ENCODE measurements at places on chromosomes 13 and 19.

DNA sequence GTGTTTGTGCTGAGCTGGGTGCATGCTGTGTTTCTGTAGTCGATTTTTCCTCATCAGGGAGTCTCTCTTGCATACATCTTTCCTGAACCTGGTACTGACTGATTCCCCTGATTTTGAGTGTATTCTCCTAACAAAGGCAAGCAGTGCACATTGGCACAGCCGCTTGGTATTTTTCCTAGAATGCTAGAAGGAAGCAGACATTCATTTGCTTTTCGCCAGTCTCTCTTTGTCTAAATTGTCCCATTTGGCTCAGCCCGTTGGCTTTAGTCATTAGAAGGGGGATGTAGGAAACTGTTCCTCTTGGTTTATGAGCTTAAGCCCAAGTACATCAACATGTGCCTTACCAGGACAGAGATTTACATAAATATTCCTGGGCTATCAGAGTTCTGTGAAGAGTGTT, 266.1 kb upstream of the TMTC4 start:
- no peak for DNase-seq

DNA sequence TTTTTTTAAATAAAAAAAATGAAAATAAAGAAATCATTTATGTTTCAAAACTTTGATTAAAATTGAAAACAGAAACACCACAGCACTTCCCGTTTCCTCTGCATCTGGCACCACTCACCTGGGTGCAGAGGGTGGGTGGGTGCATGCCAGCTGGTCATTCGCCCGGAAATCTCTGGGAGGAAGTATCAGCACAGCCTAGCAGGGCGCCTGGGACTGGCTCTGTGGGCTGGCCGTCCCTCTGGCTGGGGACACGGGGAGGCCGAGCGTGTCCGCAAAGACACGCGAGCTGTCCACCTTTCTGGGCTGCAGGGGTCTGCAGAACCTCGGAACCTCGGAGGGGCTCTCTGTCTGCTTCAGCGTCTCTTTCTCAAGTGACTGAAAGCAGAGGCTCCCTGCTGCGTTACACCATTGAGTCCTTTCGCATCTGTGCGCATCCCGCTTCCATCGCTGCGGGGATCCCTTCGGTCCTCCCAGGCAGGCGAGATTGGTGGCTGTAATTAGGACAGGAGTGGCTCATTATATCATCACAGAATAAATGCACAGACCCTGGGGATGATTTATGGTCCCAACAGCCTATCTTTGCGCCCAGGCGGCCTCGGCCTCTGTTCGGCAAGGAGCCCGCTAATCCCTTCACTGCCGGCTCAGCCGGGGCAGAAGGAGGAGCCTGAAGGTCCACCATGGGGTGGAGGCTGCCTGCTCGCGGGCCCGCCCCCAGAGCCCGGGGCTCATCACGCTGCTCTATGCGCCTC, 17.2 kb downstream of the CRTC1 start:
- DNase-seq, result no peak

DNA sequence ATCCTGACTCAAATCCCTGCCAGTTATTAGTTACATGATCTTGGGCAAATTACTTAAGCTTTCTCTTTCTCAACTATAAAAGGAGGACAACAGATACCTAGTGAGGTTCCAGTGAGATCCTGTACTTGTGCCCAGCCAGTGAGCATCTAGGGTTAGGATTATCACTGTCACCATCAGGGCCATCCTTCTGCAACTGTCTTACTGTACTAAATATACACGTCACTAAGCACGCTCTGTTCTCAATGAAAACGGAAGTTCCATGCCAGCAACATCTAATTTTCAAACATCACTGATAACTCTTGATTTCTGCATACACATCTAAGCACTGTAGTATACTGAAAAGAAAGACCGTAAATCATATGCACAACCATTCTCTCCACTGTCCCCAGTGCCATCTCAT, 70.0 kb downstream of the FOXO1 start:
- no peak for DNase-seq

GRCh38 chr13:110151462-110151861, 155.5 kb downstream of the COL4A1 start:
- no peak for DNase-seq

DNA sequence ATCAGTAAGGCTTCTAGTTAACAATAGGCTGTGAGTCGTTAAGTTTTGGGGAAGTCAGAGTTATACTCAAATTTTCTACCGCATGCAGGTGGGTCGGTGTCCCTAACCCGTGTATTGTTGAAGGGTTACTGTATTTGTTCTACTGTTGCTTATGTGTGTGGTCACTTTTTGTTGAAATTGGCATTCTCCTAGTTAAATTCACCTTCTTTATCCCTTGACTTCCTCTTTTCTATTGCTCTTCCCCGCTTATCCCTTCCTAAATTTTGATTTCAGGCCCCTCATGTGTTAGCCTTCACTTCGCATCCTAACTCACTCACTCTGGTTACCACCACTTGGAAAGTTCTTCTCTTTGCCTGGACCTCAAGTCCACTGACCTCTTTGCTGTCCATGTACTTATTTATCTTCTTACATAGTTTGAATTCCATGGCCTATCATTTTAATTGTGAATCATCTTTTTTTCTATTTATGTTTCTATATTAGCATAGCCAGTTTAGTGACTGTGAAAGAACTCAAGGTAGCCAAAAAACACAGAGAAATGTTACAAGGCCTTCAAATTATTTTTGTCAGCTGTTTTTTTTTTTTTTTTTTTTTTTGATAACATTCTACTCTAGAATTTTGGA, 52.9 kb downstream of the NDFIP2 start:
- no peak for DNase-seq

DNA sequence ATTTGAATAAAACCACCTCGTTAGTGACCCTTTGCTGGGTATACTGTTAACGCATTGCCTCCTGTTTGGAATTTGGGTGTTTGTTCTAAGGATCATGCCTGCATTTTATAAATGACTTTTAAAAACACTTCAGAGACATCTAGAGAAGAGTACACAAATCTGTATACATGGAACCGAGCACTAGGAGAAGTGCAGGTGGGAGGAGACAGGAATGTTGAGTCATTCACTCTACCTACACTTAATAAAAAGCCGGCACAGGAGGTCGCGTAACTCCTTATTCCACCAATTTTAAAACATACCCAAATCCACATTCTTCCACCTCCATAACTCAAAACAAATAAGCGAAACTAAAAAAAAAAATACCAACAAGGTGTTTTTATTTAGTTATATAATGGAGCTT, 48.6 kb downstream of the FGF9 start:
- no peak for DNase-seq

DNA sequence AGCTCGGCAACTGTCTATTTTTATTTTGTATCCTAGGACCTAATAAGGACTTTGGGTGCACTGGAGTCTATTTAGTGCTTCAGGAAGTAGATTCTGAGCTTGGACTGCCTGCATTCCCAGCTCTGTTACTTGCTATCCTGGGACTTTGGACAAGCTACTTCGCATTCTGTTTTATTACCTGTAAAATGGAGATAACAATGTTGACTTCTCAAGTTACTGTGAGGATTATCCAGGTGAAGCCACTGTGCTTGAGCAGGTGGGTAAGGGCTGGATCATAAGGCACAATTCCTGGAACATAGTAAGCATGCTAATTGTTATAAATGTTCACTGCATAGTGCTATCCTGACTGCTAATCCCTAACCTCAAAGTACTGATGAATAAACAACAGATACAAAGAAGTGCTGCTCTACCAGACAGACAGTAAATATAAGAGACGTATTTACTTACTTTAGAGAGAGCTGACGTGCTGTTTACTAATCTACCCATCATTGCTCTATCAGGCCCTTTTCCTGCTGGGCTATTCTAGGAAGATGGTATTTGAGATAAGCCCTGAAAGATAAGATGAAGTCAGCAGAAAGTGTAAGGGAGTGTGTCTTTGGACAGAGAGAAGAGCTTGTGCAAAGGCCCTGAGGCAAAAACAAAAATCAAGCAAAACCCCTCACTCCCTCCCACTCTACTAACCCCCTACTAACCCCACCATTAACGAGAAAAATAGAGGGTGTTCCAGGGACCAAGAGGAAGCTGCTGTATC, 50.8 kb upstream of the FLT1 start:
- no peak for DNase-seq

GRCh38 chr13:24223341-24224231, 63.1 kb downstream of the SPATA13 start:
- DNase-seq, result no peak

GRCh38 chr19:48487948-48488347, 18.8 kb downstream of the CYTH2 start:
- no peak for DNase-seq

DNA sequence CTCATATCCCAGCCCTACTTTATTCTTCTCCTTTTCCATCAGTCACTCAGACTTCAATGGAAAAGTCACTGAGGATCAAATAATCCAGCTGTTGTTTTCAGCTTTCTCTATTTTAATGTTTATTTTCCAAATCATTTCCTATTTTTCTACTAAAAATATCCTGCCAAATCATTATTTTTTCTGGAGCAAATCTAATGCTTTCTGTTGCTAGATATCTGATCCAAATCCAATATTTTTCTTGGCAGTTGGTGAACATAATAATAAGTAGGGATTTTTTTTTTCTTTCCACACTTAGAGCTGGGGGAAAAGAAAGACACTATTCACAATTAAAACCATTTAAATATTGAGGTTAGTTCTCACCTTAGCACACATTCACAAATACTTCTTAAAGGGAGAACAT, 656.1 kb downstream of the DACH1 start:
- no peak for DNase-seq

- DNase-seq, result no peak
These were observed 94.3 kb downstream of the FAM216B start for GRCh38 chr13:42875475-42876269.

- DNase-seq, result no peak
These were observed 5.6 kb upstream of the SLAIN1 start for GRCh38 chr13:77691871-77692270.

DNA sequence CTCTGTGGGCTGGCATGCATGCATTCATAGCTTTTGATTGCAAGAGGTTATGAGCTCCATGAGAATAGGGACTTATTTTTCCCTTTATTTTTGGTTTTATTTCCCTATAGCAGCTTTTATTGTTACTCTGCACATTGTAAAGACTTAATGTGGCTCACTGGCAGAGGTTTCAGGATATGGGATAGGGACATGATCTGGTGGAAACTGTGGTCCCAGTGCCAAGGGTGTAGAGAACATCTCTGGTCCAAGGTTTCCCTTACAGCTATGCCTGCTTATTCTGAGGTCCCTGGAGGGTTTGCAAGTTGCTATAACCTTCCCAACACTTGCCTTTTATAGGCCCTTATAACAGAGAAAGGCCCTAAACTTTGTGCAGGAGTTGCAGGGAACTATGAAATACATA, 33.6 kb downstream of the LMO7 start:
- no peak for DNase-seq

DNA sequence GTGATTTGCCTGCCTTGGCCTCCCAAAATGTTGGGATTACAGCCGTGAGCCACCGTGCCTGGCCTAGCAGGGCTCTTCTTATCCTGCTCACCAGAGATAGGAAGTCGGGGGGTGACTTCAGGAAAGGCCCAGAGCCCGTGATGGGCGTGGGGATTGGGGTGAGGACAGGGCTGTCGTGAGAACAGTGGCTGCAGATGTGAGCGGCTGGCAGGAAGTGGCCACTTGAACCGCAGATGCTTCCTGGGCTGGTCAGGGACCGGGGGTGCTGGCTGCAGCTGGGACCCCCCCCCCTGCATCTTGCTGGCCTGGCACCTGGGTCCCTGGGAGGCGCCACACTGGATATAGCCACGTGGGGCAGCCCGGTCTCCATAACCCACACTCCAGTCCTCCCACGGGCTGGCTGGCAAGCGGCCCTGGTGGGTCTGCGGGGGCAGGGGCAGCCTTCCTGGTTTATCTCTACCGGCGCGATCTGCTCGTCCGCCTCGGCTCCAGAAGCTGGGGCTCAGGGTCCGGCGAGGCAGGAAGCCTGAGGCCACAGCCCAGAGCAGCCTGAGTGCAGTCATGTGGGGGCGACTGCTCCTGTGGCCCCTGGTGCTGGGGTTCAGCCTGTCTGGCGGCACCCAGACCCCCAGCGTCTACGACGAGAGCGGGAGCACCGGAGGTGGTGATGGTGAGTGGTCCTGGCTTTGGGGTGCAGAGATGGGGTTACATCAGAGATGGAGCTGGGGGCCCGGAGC, at the start of gene F2RL3:
Gene F2RL3 (plus strand): TSS at position 371 of the 737 bp plus-strand sequence. CDS start 191 bp downstream, at position 562.
- DNase-seq, result no peak

DNA sequence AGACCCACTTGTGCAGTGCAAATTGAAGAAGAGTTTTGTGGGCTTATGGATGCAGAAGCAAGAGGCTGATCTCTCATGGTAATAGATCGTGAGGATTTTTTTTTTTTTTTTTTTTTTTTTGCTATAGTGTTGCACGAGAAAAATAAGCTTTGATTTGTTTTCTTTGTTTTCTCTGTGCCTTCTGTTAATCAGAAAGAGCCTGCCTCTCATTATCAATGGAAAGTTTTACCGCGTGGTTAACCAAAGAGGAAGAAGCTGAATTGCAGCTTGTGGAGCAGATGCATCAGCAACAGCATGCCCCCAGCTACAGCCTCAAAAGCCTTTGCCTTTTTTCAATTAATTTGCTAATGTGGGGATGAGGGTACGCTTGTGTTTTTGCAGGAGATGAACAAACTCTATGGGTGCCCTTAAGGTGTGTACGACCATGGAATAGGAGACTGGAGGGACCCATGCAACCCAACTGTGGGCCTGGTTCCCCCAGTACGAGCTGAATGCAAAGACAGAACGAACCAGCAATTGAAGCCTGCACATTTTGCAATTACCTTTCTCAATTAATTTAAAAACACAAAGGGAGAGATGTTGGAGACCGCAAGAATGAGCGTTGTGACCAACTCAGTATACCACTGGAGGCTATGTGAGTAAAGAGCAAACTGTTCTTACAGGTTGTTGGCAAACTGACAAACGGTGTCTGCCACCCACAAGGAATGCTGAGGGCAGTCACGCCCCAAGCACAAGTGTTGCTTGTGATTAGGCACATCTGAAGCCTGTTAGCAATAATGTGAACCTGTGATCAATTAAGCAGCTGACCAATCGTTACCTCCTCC, 58.6 kb upstream of the SPRY2 start:
- DNase-seq, result peak; percentile 15

- no peak for DNase-seq
These were observed 81.0 kb upstream of the MBNL2 start for GRCh38 chr13:97141097-97141496.

DNA sequence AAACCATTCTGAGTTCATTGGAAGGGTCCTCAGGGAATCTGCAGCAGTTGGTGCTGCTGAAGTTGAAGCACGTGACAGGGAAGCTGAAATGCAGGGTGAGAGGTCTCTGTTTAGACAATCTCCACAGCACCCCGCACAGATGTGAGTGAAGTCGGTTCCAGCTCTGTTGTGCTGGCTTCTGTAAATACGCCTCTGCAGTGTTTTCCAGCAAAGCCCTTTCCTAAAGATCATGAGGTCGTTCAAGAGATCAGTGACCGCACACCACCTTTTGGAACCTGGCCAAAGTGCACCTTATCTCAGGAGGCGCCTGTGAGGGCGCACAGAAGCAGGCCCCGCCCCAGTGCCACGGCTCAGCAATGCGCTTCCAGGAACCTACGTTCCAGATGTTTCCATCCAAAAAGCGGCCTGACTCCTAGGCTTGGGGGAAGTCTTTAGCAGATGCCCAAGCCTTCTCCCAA, 10.8 kb downstream of the CUL4A start:
- no peak for DNase-seq

GRCh38 chr13:24348385-24348784, 39.0 kb downstream of the C1QTNF9 start:
- no peak for DNase-seq
